ENCODE measurements at places on chromosomes 2 and 18.

DNA sequence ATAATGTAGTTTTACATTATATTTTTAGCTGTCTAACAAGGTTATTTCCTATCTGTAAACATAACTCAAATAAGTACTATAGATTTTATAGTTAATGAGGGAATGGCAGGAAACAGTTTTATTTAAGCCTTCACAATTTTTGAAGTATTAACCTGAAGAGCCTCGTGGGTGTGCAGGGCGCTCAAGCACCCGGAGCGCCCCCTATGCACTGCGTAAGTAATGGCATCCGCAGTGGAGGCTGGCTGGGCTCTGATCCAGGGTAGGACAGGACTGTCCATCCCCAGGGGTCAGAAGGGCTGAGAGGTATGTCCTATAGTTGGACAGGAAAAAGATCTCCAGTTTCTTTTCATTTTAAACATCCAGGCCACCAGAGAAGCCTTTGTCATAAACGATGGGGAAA, 8.2 kb upstream of the GBX2 start:
- no peak for DNase-seq

GRCh38 chr2:37634914-37635503, 36.4 kb downstream of the CDC42EP3 start:
- no peak for DNase-seq

DNA sequence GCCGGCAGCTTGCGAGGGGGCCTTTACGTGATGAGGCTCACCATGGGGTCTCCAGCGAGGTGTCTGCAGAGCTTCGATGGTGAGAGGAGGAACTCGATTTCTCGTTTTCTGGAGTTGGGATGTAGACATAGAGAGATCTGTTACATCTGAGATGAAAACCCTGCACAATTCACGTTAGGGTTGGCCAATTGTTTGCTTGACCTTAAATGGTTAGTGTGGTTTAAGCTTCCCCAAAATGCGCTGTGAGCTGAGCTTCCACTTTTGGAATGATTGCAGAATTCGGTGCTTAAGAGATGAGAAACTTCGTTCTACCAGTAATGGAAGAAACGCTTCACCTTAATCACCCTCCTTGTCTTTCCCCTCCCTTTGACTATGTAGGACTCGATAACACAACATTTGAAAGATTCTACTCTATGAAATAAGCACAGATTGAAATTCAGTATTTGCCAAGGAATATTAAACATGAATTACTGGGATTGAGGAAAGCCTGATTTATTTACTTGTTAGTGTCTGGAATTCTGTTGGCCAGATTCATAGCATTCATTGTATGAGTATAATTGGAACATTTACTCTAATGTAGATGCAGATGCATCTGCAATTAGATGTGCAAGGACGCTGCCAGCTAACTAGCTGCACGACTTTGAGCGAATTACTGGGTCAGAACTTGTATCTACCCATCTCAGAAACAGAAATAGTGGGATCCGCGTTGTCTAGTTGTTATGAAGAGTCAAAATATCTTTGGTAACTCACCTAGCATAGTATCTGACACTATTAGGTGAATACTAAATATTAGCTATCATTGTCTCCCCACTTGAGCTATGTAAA, 1.6 kb upstream of the KLF7 start:
- no peak for DNase-seq

DNA sequence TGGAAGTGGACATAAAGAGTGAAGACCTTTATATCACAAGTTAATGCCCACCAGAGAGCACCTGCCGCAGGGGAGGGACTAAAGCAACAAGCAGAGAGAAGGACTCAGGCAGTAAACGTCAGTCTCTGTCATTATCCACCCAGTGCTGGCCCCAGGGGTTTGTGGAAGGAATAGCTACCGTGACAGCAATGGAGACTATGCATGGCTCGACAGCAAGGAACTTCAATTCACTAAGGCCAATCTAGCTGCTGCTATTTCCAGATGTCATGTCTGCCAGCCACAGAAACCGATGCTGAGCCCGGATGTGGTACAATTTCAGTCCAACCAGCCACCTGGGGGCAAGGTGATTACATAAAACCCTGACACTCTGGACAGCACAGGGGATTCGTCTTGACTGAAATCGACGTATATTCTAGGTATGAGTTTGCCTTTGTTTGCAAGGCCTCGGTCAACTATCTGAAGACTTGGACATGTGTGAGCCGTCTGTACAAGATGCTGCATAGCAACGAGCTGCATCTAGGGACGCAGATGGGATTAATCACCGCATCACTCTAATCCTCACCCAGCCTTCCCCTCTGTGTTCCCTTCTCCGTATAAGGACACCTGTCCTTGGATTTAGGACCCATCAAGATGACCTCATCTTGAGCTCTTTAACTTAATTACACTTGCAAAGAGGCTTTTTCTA, 154.1 kb upstream of the SH3BP4 start:
- no peak for DNase-seq

- no peak for DNase-seq
Measured at GRCh38 chr2:179619947-179620467, 241.4 kb downstream of the ZNF385B start.

DNA sequence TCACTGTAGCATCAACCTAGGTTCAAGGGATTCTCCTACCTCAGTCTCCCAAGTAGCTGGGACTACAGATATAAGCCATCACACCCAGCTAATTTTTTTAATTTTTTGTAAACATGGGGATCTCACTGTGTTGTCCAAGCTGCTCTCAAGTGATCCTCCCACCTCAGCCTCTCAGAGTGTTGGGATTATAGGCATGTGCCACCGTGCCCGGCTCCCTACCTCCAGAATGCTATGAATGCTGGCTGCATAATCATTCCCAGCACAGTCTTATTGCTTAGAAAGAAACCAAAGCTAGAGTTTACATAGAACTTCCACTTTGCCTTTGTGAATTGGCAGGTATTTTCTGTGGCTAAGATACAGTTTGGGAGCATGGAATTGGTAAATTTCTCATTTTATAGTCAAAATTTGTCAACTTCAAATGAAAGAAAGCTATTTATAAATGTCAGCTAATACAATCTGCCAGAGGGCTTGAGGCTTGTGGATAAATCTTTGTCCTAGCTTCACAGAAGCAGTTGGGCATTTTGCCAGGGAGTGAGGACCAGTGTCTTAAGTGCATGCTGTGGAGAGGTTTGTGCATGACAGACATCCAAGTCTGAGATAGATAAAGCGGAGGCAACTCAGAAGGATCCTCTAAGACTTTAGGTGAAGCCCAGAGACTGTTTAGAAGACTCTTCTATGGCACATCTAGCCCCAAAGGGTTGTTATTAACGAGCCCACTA, 175.4 kb downstream of the ANTXR1 start:
- no peak for DNase-seq

DNA sequence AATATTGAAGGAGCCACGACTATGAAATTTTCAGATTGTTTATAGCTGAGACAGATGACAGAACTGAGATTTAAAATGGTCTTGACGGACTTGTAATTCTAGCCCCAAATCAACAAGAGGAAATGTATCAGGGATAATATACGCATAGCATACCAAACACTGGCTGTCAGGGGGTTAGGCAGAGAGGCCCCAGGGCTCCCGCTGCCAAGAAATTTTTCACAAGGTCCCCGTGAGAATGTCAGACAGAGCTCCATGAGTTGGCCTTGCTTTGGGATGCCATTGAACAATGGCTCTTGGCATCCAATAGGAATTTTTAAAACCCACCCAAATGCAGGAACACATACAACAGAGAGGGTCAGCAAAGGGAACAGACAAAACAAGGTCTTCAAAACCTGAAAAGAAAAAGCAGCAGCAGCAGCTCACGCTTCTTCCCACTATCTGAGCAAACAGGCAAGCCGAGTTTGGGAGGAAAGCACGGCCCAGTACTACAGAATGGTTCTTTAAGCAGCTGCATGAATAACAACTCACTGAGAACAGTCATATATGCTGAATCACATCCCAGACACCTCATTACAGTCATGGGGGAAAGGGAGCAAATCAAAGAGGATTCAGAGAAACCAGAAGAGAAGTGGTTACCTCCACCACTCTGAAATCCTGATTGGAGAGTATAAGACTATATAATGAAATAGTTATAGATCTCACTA, 445.6 kb downstream of the RND3 start:
- DNase-seq = no peak

GRCh38 chr18:25630682-25631081, 278.7 kb upstream of the ZNF521 start:
- DNase-seq = no peak

DNA sequence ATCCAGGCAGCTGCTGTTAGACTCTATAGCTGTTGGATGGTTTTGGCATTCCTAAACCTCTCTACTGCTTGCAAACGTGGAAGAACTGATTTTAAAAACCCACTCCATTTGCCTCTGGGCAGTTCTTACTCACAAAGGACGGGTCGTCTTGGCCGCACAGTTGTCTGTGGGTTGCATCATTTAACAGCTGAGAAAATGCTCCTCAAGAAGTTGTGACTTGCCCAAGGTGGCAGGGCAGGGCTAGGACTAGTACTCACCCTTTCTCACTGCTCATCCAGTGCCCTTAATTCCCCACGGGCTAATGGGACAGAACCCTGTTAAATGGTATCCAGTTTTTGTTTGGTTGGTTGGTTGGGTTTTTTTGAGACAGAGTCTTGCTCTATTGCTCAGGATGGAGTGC, 997 bp upstream of the DRC1 start:
- no peak for DNase-seq

DNA sequence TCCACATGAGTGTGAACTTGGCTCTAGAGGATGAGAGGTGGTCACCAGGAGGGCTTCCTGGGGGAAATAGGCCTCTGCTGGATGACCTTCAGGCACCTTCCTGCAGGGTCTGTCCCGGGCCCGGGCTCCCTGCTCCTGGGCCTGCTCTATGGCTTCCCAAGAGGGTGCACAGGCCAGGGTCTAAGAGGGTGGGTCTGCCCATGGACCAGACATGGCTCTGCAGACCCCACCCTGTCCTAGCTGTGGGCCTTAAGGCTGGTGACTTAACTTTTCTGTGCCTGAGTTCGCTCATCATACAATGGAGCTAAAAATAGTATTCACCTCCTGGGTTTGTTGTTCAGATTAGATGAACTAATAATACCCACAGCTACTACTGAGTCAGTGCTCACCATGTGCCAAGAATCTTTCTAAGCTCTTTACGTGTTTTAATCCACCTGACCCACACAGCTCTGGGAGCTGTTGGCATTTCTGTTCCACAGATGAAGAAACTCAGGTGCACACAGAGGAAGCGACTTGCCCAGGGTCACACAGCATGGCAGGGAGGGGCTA, 14.4 kb downstream of the INHBB start:
- no peak for DNase-seq

DNA sequence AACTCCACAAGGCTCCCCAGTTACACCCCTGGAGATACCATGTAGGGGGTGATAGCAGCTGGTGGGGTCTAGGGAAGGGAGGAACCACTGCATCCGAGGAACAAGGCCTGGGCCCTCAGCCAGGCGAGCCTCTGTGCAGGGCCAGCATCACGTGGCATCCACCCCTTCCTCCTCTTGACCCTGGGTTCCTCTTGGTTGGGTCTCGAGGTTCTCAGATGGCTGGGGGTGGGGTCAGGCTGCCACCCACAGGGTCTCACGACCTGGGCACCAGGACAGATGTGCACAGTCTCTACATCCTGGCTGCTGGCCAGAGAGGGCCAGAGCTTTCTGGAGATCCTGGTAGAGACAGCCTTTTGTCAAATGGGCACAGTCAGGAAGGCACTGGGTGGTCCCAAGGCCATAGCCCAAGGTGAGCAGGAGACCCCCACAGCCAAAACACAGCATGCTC, 10.4 kb downstream of the HS6ST1 start:
- no peak for DNase-seq

DNA sequence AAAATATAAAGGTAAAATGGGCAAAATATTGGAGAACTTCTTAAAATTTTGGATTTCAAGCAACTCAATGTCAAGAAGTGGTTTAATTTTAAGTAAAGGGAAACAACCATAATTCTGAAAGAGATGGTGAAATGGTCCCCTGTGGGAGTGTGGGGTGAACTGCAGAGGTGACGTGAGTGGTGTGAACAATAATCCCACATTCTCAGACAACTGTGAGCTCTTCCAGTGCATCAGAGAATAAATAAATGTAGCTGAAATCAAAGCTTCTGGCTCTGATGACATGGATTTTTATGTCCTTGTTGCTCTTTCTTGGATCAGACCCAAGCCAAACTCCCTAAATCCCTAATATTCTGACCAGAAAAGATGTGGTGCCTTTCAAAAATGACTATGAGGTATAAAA, 672.7 kb downstream of the ZEB2 start:
- DNase-seq = no peak

DNA sequence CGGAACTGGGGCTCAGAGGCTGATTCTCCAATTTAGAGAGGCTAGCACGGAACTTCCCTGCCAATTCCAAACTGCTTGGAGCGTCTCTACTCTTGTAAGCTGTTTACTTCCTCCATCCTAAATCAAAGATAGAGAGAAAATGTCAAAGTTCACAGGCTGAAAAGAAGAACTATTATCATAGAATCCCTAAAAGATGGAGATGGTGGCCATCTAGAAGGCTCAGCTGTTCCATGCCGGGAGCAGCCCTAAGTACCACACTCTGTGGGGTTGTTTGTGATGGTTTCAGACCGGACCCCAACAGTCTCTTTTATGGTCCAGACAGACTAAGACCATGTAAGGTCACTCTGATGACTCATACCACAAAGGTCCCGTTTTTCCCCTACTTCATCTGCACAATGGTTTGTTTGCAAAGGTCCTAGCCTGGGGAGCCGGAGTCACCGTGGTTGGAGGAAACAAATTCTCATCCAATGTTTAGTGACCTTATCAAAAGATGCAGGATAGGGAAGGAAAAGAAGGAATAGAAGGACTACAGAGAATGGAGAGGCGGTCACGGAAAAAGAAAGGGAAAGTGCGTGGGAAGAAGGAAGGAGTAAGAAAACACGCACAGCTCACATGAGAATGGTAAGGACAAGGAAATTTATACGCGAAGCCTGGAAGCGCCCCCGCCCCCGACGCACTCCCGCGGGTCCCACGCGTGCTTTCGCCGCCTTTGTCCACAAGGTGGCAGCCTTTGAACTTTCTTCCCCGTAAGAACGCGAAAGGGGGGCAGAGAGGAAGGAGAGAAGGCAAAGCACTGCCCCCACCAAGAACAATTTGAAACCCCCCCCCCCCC, 453 bp upstream of the ANTXR1 start:
- DNase-seq = no peak

GRCh38 chr2:170247882-170248393, 70.0 kb downstream of the MYO3B start:
- no peak for DNase-seq

DNA sequence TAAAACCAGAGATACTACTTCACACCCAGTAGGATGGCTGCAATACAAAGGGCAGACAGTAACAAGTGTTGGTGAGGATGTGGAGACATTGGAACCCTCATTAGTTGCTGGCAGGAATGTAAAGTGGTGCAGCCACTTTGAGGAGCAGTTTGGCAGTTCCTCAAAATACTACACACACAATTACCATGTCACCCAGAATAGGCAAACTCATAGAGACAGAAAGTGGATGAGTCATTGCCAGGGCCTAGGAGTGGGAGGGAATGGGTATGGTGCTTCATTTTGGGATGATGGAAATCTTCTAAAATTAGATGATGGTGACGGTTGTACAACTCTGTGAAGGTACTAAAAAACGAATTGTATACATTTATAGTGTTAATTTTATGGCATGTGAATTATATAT, 54.8 kb downstream of the ATP9B start:
- DNase-seq = no peak

- DNase-seq = no peak
Measured at GRCh38 chr2:126649101-126649500, 6.9 kb upstream of the GYPC start.

- no peak for DNase-seq
Measured at GRCh38 chr2:231525248-231526163, 4.7 kb downstream of the NMUR1 start.
